A673 (cell line): ENCODE measurements at places on chromosomes 1 and 21.
A peak's percentile ranks its signal among the peaks of the same experiment; 100 is the strongest.

GRCh38 chr1:116878804-116879477 lies 30.8 kb upstream of the PTGFRN start:
- DNase-seq = peak; percentile 74

GRCh38 chr1:116420417-116421200 lies 47.6 kb downstream of the ATP1A1 start:
- DNase-seq = no peak

GRCh38 chr1:25700144-25700523 lies 83.5 kb downstream of the MAN1C1 start:
- no peak for DNase-seq

DNA sequence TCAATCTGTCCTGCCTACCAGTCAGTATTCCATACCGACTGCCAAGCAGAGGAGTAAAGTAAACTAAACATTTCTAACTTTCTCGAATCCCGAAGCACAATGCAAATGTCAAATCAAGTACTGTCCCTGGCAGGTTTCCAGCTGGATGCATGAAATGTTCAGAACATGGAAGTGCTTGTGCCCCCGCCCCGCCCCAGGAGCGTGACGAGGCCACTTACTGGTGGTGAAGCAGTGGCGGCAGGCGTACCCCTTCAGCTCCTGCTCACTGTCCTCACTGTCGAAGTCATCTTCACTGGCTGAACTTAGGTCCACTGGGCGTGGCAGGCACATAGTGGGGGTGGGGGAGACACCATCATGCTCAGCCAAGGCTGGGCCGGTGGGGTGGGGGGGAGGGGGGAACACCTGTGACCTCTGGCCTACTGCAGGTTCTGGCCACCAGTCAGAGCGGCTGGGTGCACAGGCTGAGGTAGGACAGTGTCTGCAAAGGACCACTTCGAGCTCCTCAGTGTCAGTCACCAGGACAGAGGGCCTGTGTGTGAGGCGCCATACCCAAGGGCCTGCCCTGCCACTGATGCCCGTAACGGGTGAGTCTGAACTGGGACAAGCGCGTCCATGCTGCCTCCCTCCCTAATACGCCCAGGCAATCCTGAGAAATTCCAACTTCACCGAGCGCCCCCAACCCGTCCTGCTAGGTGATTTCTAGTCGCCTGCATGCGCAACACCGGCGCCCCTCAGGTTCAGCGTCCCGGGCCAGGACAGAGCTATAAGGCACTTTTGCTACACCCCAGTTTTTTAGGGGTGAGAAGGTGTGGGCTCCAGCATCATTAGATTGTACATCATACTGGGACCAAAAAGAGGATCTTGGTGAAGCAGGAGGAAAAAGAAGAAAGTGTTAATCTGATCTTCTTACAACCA lies 46.9 kb downstream of the SLC45A1 start:
- peak; percentile 71 for DNase-seq

DNA sequence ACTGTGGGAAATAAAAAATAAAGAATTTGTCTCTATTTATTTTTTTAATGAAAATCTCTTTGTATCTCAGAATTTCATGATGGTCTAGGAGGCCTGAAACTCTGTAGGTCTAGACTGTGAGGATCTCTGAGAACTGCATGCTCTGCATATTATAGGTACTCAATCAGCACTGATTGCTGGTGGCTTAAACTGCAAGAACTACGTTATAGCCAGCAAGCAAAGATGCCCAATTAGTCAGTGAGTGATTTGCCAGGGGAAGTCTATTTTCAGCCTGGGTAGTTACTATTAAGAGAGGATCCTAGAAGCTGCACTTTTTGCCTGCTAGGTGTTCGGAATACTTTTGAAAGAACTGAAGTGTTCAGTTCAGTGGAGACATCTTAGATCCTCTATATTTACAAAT lies 87.4 kb downstream of the GPR52 start:
- DNase-seq = no peak

DNA sequence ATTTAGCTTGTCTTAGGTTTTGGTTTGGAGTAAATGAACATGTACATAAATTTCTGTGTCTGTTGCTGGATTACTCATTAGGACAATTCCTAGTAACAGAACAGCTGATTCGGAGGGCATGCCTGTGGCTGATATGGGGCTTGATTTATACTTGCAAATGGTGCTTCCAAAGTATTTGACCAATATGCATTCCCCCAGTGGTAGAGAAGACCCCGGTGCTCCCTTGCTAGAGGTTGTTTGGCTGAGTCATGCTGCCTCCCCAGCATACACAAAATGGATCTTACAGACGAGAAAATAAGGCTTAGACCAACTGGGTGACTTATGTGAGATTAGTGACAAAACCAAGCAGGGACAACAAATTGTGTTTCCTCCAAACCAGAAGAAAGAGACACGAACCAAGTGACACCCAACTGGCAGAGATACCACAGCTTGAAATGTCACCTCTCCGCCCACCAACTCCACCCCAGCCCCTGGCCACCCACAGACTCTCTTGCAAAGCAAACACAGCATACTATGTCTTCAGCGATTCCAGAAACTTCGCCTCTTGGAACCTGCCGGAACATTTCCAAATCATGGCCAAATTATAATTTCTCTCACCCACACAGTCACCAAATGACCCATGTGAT lies 75.9 kb upstream of the ETS2 start:
- no peak for DNase-seq

- peak; percentile 75 for DNase-seq
These were observed 83.3 kb downstream of the OLFML3 start for GRCh38 chr1:114062477-114063099.

DNA sequence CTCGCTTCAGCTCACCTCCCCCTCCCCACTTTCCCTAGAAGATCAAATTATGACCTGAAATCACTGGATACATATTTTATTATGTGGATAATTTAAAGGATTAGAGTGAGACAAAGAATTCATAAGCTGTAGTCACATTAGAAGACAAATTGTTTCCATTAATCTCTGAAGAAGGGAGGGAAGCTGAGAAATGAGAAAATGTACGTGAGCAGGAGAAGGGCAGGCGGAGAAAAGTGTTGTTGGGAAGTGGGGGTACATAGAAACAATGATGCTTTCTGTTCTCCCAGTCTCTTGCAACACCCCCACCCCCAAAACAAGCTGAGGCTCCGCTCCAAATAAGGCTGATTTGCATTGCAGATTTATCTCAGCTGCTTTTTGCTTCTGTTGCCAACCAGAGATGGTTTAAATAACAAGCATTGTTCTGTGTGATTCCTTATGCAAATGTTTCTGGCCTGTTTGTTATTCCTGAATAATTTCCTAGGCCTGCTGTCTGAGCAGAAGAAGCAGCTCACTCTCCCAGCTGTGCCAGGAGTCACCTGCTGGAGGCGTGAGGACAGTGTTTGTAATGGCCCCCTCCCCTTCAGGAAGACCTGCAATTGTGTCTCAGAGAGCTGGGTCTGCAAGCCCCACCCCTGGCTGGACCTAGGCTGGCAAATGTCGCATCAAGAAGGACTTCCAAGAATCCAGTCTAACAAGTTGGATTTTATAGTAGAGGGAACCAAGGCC lies 121.8 kb upstream of the TNR start:
- DNase-seq = no peak

GRCh38 chr1:20284046-20284445 lies 6.6 kb upstream of the VWA5B1 start:
- DNase-seq = no peak

- no peak for DNase-seq
These were observed 3.5 kb downstream of the GCLM start for GRCh38 chr1:93905734-93906133.

DNA sequence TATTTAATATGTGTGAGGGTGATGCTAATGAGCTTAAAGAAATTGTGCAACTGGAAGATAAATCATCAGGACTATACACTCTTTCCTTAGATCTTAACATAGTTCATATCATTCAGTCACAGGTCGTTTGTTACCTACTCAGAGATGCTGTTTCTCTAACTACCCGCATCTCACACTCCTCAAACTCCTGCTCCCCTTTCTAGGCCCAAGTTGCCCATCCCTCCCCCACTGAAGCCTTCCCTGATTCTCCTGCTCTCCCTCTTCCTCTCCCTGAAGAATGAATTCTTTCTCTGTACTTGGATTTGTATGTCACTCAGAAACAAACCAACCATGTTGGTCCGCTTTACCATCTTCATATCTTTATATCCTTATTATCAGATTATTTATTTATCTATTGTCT lies 9.1 kb downstream of the SH3GLB1 start:
- no peak for DNase-seq

DNA sequence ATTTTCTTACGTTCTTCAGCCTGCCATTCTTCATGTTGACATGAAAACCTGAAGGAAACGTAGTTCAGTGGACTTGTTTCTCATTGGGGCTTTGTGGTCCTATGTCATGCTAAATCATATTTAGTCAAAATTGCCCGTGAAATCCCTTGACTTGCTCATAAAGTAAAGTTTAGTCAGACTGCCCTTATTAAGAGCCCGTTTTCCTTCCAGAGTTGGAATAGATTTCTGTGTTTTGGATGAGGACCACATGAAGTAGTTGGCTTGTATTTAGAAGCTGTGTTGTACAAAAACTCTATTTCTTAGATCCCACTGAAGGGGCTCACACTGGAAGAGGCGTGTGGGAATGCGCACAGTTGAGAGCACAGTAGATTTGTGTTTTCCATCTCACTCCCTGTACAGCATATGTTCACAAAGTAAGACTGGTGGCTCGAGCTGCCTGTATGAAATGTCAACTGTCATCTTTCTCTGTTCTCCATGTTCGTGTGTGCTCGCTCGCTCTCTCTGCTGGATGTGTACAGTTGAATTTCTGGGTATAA lies 42.4 kb downstream of the CAMTA1 start:
- no peak for DNase-seq

- DNase-seq = no peak
These were observed 75.5 kb downstream of the PRDM2 start for GRCh38 chr1:13775459-13775858.

DNA sequence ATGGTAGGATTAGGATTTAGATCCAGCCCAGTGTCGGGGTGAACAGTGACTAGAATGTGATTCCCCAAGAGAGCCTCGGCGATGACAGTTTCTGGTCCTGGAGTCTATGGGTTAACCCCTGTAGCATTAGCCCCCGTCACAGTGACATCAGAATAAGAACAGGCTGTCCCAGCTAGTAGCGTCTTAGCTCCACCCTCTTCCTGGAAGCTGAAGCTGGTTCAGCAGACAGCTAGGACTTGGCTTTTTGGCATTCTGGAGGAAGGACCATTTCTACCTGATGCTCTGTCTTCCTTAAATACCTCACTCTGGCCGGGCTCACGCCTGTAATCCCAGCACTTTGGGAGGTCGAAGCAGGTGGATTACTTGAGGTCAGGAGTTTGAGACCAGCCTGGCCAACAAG lies 5.0 kb downstream of the NDUFS2 start:
- DNase-seq = no peak

GRCh38 chr1:113058941-113059706 lies 13.9 kb upstream of the LRIG2 start:
- peak; percentile 31 for DNase-seq
